ENCODE measurements at places on chromosomes 13 and 19. TPM values are rescaled to one million over a fixed set of nuclear protein-coding genes. Genes with fewer than 3 reads are reported as not detected.

The ZNF568 gene
- total RNA-seq = 3.1 TPM

The SPIB gene
- total RNA-seq = not detected

The NCAN gene
- not detected for total RNA-seq

The SSBP4 gene
- total RNA-seq = 131 TPM

The UNC13A gene
- total RNA-seq = 0.16 TPM

The DZIP1 gene
- total RNA-seq = 33.5 TPM

The COX6B2 gene
- not detected for total RNA-seq

The CEACAM20 gene
- not detected for total RNA-seq

The ZNF470 gene
- 1.5 TPM for total RNA-seq

The EFNA2 gene
- 0.65 TPM for total RNA-seq

The ZNF541 gene
- total RNA-seq = 0.13 TPM

The CYP4F2 gene
- total RNA-seq = 0.16 TPM

The OR7A17 gene
- total RNA-seq = not detected

The TLE6 gene
- 0.51 TPM for total RNA-seq

The MISP3 gene
- 3.3 TPM for total RNA-seq

The SOX21 gene
- not detected for total RNA-seq

The SYT3 gene
- not detected for total RNA-seq

The CD33 gene
- total RNA-seq = not detected

The ZNF426 gene
- total RNA-seq = 6.8 TPM

The ZNF724 gene
- 12.1 TPM for total RNA-seq

The RASIP1 gene
- 4.7 TPM for total RNA-seq

The SYT5 gene
- not detected for total RNA-seq

The MATK gene
- total RNA-seq = 0.13 TPM

The FAM124A gene
- 0.33 TPM for total RNA-seq

The TGFBR3L gene
- 4.4 TPM for total RNA-seq

The PRKCG gene
- under 0.01 TPM for total RNA-seq

The ZNF208 gene
- total RNA-seq = under 0.01 TPM

The LENG9 gene
- 8.7 TPM for total RNA-seq
